ENCODE measurements at places on chromosomes 1 and 21.

GRCh38 chr1:93708734-93709481, 27.3 kb upstream of the BCAR3 start:
- peak; percentile 26 for DNase-seq

DNA sequence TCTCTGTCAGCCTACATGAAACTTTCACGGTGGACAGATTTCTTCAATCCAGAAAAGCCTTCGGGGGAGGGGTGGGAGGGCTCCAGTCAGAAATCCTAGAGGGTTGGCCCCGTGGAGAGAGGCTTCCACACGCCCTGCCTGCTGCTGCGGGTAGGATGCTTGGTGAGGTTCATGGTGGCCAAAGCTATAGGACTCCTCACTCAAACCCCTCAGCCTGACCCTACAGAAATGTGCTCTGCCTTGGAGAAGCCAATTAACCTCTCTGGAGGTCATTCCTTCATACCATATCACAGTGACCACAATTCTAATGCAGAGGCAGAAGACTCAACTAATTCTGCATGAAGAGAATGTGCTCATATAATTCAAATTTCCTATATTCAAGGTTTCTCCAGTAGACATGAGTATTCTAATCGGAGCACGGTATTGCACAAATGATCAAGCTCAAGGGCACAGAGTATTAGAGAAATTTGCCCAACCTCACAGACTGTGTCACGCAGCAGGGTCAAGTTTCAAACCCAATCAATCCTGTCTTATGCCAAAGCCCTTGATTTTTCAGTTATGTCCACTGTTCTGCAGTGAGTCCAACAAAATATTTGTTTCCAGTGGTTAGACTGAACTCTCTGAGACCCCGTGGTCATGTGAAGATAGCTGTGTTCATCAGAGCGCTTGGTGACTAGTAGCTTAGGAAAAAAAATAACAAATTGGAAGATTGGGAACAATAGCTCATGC, 104.8 kb downstream of the TOMM20 start:
- DNase-seq, result no peak

GRCh38 chr1:46519209-46519608, 29.6 kb downstream of the DMBX1 start:
- DNase-seq, result no peak

GRCh38 chr1:112006416-112007025, 17.1 kb upstream of the KCND3 start:
- DNase-seq, result no peak

GRCh38 chr1:187275985-187276575, 447.3 kb downstream of the PLA2G4A start:
- no peak for DNase-seq

- DNase-seq, result no peak
These were observed 375.9 kb downstream of the PTBP2 start for GRCh38 chr1:97097404-97097925.

DNA sequence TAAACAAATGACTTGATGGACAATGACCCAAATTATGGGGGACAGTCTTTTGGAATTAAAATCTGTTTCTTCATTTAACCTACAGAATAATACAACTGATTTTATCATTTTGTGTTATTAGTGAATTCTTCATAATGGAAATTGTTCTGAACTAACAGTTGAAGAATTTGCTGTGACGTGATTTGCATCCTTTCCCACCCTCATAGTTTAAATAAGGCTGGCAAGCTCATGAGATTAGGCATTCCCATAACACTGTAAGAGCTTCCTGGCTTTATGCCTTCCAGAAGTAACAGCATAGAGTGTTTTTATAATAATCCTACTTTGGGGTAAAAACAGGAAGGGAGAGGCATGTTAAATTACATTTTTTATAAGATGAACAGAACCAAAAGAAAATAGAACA, 95.7 kb downstream of the ATP6V1G3 start:
- no peak for DNase-seq

GRCh38 chr1:73899311-73899710, 298.7 kb downstream of the LRRIQ3 start:
- DNase-seq, result no peak

GRCh38 chr1:8089535-8090228, 63.6 kb upstream of the ERRFI1 start:
- no peak for DNase-seq

- no peak for DNase-seq
These were observed 10.4 kb downstream of the DNAJC6 start for GRCh38 chr1:65319754-65320153.

DNA sequence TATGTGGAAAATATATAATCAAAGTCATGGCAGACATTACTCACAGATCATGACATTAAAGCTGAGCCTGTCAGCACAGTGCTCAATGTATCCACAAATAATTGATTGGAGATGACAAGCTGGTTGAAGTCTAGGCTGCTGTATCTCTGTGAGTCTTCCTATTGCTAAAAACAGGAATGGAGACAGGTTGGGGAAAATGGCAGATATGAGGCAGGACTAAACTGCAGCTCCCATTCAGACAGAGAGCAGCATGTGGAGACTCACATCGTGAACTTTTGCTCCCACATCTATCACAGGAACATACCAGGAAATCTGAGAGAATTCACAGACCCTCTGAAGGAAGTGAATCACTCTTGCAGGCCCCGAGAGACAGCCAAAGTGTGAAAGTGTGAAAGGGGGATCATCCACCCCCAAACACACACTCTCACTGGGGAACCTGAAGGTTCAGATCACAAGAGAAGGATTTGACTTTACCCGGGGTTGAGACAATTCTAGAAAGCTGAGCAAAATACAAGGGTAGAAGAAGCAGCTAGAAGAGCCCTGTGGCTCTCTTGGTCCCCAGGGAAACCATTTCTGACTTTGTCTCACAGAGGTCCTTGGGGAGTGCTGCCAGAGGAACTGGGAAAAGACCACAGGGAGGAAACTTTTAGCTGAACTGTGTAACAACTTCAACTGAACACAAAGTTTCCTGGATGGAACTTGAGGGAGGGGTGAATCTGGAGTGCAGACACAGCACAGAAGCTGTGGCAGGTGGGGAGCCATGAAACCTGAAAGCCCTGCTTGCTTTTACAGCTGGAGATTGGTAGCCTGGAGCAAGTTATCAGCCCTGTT, 173.4 kb downstream of the S1PR1 start:
- DNase-seq, result no peak

GRCh38 chr1:161054232-161054631, 8.5 kb upstream of the USF1 start:
- DNase-seq, result no peak

DNA sequence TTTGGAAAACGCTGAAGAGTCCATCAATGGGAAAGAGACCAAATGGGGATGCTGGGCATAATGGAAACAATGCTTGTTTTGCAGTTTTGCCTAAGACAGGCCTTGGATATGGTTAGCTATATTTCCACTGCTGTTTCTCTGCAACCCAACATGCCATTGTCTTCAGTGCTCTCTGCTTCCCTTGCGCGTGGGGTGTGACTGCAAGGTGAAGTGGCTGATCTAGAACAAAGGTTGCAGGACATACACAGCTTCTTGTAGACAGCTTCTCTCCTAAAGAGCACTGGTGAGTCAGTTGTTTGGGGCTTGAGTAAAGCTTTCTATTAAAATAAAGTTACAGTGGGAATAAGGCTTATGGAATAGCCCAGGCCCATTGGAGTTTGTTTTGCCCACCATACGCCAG, 33.0 kb downstream of the RUNX1 start:
- DNase-seq, result no peak

DNA sequence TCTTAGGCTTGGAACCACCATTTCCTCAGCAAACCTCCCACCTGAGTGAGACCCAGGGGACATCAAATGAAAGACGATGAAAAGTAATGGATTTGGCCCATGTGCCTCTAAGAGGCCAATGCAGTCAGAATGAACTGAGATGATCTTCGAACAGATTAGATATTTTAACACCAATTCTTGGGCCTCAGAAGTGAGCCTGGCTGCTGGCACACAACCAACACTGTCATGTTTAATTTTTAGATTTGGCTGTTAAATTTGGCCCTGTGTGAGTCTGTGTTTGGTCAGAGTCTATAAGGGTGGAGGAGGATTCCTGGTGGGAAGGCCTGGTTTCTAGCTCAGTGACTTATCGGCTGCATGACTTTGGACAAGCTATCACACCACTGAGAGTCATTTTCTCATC, 45.4 kb downstream of the ELAPOR1 start:
- no peak for DNase-seq

DNA sequence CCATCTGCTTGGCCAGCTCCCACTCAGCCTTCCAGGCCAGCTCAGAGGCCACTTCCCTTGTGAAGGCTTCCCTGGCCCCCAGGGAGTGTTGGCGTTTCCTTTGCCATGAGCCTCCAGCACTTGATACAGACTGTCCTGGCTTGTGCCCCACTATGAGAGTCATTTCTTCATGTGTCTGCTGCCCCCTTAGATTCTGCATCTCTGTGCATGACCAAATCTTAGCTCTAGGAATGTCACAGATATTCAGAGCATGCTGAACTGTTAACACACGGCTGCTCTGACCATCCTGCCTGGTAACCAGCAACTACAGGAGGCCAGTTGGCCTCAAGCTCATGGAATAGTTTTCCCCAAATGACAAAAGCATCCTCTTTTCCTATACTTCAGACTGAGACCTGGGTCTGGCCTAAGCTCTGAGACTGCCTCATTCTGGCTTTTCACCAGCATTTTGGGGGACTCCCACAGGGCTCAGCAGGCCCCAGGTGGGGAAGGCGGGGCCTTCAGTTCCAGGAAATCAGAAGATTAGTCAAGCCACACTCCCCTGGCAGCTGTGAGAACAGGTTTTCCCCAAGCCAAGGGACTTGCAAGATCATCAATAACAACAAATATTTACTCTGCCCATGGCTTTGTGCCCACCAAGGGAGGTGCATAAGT, 182.6 kb upstream of the EDN2 start:
- peak; percentile 89 for DNase-seq

- no peak for DNase-seq
These were observed 32.0 kb downstream of the SLC45A1 start for GRCh38 chr1:8349961-8350360.

DNA sequence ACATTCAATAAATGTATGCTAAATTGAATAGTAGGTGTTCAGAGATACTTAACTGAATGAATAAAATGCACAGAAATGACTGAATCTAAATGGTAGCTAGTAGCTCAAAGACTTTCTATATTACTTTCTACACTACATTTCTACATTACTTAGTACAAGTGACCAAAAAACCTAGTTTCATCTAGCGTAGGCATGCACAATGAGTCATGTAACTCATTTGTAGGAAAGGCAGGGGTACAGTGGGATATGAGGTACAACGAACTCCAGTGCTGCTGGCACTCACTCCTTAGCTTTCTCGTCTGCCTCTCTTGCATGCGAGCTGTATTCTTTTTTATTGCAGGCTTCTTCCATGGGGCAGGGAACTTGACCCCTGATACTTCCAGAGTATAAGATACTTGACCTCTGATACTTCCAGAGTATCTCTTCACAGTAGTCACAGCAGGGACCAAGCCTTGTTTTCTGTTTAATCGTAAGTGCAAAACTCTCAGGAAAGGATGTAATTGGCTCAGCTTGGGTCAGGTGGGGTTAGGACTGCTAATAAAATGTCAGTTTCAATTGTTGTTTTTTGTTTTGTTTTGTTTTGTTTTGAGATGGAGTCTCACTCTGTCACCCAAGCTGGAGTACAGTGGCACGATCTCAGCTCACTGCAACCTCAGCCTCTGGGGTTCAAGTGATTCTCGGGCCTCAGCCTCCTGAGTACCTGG, 4.9 kb upstream of the ATP2B4 start:
- no peak for DNase-seq

GRCh38 chr1:175555266-175555665, 188.1 kb downstream of the TNR start:
- DNase-seq, result no peak

DNA sequence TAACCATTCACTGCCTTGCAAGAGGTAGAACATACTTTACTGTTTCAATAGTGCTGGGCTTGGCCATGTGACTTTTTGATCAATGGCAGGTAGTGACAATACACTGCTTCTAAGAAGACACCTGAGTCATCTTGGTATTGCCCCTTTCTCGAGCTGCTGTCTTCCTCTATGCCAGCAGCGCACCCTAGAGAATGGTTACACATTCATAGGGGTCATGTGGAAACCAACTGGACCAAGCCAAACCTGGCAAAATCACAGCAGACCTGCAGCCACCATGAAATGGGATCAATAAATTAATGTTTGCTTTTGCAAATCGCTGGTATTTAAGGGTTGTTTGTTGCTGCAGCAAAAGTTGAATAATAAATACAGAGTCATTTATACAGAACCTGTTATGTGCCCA, 122.3 kb downstream of the GRIK1 start:
- no peak for DNase-seq

DNA sequence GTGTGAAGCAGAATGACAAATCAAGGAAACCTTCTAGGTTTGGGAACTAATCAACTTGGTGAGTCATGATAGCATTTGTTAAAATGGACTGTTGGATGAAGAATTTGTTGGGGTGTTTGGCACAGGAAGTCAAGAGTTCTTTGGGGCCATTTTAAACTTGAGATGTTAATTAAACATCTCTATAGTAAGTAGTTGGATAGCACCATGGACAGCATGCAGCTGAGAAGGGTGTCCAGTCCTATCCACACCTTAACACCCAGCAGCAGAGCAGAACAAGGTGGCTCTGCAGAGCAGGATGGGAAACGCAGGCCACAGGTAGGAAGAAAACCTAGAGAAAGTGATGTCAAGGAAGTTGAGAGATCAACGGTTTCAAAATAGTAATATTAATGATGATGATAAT, 52.5 kb downstream of the TNR start:
- DNase-seq, result no peak

DNA sequence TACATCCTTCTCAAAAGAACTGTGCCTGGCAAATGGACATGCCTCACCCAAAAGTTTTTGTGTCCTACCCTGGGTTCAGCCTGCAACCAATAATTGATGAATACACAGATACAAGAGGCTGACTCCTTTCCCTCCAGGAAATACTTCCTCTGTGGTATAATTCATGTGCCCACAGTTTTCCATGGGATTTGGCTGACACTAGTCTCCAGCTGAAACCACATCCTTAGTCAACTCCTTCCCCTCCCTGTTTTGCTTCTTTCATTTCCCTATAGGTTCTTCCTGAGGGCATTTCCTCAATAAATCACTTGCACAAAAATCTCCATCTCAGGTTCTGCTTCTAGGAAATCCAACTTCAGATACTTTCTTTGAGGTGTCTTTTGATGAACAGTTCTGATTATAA, 436.6 kb upstream of the C1orf87 start:
- no peak for DNase-seq

DNA sequence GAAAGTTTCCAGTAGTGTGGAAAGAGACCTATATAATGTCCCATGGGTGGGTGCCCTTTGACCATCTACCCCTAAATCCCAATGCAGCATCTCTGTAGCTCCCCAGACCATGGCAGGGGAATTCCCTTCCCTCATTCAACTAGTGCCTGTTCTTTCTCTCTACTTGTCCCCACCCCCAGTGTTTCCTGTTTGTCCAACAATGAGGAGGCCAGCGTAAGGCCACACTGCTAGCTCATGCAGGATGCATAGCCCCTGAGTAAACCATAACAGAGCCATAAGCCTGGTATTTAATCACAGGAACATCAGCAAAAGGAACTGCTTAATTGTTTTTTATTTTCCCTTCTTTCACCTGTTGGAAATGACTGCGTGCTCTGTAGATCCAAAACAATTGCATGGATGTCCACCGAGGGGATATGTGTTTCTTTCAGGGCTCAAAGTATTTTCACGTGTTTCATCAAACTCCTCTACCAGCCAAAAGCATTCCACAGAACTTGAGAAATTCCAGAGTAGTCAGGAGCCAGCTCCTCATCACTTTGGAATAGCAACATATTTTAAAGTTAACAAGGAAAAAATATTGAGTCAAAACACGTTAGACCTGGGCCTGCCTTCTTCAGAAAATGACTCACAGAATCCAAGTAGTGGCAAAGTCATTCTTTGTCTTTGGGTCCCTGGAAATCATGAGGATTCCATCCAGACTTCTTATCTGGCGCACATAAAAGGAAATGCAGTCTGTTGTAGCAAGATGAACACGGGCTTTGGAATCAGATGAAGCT, 162.5 kb upstream of the SGIP1 start:
- no peak for DNase-seq
